Adipocyte (in vitro differentiated cells): ENCODE measurements at places on chromosomes 5 and 9.

DNA sequence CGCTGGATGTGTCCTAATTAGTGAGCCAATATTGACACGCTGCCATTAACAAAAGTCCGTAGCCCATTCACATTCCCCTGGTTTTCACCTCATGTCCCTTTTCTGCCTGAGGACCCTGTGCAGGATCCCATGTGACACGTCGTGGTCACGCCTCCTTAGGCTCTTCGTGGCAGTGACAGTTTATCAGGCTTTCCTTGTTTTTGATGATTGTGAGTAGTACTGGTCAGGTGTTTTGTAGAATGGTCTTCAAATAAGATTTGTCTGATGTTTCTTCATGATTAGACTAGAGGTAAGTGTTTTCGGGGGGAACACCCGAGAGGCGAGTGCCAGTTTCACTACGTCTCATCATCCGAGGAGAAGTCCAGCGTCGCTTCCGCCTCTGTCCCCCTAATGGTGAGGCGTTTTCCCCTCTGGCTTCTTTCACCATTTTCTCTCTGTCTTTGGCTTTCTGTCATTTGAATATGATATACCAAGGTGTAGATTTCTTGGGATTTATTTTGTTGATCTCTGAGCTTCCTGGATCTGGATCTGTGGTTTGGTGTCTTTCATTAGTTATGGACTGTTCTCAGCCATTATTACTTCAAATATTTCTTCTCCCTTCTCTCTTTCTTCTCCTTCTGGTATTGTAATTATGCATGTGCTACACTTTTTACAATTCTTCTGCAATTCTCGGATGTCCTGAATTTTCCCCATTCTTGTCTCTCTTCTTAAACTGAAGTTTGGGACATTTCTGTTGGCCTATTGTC is 57.3 kb downstream of the TRIP13 start:
- no peak for DNase-seq

DNA sequence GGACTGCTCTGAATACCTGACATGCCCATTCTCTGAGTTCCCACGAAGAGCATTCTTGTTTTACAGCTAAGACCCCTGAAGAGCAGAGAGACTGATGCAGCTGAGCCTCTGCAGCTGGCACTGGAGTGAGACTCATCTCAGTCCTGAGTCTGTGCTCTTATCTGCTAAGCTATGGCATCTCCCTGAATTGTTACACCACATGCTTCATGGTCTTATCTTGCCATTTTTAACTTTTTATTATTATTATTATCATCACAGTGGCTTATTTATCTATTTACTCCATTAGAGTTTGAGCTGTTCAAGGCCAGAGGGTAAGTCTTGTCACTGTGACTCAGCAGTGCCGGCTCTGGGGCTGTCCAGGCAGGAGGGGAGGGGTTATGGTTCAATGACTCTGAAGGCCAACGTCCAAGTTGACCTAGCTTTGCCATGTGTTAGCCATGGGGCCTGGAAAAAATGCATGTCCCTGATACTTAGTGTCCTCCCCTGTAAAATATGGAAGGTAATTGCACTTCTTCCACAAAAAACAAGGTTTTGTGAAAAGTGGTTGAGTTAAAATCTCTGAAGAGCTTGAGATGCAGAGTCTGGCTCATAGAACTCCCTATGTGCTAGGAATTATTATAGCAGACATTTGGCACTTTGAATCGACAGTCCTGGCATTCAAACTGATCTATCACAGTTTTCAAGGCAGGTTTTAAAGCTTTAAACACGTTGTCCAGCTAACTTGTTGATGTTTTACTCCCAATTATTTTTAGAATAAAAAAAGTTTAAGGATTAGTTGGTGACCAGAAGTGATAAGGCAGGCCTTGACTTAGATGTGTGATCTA is 94.6 kb downstream of the ALDH1A1 start:
- peak; percentile 22 for DNase-seq

GRCh38 chr5:125559296-125559695 is 812.9 kb upstream of the ZNF608 start:
- DNase-seq, result peak; percentile 83

DNA sequence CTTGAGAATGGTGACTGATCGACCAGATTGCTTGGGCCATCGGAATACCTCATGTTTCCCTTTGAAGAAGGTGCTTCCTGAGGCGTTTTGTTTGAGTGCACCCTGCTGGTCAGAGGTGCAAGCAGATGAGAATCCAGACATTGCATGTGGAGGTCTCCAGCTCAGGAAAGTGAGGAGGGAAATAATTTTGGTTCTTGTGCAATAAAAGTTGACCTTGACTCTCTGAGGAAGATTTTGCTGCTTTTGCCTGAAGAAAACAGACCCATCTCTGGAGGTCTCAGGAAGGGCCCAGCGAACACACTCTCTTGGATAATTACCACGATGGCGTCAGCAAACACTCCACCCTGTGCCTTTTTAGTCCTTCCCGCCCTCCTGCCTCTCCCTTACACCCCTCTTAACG is 69.7 kb downstream of the GRAMD2B start:
- no peak for DNase-seq

GRCh38 chr5:143759396-143760130 is 52.4 kb upstream of the HMHB1 start:
- peak; percentile 80 for DNase-seq

DNA sequence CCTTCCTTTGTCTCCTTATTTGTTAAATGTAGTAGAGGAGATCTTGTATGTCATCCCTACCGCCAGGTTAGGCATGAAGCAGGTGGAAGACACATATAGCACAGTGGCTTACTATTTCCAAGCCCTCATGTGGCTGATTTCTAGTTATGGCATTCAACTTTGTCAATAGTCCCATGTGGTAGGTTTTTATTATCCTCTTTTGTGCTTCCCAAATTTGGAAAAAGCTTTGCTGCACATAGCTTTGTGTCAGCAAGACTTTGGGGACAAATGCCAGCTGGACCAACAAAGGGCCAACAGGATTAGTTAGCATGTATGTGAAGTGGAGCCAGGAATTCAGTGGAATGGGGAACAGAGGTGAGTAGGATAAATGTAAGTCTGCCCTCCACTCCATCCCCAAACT is 276.3 kb downstream of the PSAT1 start:
- DNase-seq, result no peak
